ENCODE measurements at places on chromosomes 12 and 14.

DNA sequence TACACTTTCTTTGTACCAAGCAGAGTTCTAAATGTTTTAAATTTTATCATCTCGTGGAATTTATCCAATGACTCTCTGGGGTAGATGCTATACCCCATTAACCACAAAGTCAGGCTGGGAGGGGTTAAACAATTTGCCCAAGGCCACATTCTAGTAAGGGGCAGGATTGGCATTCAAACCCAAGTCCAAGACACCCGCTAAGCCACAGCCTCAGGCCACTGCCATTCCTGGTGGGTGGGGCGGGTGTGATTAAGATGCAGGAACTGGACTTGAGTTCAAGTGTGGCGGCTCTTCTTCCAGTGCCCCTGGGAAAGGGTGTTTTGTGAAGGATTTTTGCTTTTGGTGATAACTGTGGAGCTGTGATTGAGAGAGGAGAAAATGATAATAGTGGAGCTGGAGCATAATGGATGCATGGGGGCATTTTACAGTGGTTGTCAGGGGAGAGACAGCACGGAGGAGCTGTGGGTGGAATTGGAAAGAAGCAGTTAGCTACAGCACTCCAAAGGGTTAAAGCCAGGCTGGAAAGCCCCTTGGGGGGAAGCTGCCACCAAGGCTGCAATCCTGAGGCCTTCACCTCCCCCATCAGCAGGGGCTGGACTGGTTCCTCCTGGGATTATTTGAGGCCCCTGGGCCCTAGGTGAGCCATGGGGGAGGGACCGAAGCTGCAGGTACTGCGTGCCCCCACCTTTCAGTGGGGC is 1.0 kb upstream of the VRTN start:
- no peak for DNase-seq

GRCh38 chr14:94100847-94101246 is 9.7 kb upstream of the IFI27 start:
- no peak for DNase-seq

- DNase-seq, result no peak
Observed at GRCh38 chr12:113805673-113806072, 160.5 kb downstream of the RBM19 start.

GRCh38 chr12:14417715-14418114 is 52.2 kb downstream of the ATF7IP start:
- DNase-seq, result peak; percentile 22

GRCh38 chr12:30753751-30754382 is 884 bp downstream of the CAPRIN2 start:
- no peak for DNase-seq

DNA sequence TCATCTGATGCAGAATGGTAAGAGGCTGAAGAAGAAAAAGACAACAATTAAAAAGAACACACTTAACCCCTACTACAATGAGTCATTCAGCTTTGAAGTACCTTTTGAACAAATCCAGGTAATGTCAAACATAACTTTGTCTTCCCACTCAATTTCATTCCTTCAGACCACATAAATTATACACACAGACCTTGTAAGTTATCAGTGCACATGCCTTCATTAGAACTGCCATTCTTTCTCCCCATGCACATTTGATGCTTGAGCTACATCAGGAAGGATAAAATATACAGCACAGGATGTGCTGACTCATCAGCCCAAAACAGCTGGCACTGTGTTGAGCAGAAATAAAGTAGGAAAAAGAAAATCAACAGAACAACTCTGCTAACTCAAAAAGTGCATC is 246.7 kb downstream of the PAWR start:
- DNase-seq, result no peak

GRCh38 chr14:105205673-105206208 is 24.6 kb upstream of the NUDT14 start:
- no peak for DNase-seq

- no peak for DNase-seq
Observed at GRCh38 chr12:26867080-26867479, 34.1 kb upstream of the ITPR2 start.

DNA sequence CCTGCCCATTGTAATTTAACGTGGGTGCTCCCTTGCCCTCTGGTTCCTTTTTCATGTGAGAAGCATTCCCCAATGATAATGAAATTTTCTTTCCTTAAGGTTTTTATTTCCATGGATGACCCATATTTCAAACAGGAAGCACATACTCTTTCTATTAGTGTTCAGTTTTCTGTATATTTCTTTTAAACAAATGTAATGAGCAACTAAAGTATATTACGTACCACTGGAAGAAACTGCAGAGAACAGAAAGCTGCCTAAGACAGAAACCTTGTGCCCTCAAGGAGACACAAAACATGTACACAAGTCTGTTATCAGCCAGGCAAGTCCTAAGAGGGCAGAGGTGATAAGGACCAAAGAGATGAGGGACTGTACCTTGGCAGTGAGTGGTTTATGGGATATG is 414.9 kb downstream of the ETNK1 start:
- DNase-seq, result no peak

GRCh38 chr14:71555654-71556559 is 376.3 kb upstream of the RGS6 start:
- DNase-seq, result peak; percentile 42

DNA sequence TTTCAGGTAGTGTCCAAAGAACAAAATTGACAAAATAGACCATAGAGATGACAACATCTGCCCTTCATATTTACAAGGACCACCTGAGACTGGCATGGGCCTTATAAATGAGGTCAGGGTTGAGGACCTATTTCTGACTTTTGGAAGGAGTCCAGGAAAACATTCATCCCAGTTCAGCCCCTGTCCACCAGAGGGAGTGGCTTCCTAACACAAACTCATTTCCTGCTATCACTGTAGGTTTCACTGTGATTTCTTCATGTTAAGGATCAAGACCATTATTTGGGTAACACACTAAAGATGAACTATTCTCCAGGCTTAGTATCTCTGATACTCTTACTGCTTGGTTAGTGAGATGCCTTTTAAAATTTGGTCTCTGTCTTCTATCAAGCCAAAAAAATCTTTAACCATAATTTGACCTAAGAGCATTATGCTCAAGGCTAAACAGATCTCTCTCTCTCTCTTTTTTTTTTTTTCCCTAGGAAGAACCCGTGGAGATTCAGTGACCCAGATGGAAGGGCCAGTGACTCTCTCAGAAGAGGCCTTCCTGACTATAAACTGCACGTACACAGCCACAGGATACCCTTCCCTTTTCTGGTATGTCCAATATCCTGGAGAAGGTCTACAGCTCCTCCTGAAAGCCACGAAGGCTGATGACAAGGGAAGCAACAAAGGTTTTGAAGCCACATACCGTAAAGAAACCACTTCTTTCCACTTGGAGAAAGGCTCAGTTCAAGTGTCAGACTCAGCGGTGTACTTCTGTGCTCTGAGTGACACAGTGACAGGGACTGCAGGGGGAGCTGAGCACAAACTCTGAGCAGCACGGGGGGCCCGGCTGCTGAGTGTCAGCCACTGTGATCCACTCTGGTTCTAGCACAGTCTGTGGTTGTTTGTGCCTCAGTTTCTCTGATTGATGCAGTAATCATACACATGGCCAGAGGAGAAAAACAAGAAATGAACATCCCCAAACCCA is 267.6 kb upstream of the OR4E1 start:
- no peak for DNase-seq

DNA sequence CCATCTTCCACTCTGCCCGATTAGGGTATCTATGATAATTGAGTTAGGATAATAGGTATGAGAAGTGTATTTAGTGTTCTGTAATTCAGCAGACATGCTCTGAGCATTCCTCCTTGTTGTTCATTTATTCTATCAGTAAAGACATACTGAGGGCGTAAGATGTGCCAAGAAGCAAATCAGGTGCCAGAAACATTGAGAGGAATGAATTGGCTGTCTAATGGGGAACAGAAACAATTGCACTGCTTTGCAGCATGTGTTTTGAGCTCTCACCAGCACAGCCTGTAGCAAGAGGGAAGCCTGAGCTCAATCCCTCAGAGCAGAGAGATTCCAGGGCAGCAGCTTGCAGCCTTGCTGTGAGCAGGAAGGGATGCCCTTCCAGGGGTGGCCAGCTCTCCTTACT is 589.3 kb downstream of the BCL11B start:
- DNase-seq, result no peak

DNA sequence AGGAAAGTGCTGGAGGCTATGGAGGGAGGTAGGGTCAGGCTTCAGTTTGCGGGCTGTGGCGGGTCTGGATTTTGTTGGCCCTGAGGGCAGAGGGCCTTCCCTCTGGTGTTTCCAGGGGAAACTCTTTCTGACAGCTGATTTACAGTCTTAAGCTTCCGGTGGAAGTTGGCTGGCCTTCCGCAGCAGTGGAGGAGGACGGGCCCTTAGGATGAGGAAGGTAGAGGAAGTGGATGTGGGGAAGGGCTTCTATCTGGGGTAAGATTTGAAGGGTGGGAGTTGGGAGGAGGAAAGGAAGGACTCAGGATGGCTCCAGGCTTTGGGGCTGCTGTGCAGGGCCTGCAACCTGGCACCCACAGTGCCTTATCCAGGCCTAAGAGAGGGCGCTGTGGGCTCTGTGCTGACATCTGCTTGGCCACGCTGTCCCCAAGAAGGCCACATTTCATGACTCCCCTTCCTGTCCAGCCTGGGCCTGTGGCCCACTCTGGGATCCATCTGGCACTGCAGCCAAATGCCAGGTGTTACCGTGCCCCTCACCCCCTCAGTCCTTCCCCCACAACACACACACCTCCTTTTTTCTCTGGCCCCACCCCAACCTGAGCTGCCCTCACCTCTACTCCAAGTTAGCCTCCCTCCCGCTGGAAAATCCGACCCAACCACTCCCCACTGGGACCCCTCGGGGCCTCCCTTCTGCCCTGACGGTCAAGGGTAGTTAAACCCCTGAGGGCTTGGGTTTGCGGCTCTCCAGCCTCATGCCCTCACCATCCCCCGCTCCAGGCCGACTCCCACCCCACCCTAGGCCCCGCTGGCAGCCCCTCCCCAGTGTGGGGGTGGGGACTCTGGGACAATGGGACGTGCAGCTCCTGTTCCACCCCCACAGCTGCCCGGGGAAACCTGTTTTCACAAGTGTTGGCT is 7.7 kb upstream of the PPP1R13B start:
- DNase-seq, result no peak

GRCh38 chr14:32324601-32325000 is 4.5 kb upstream of the AKAP6 start:
- DNase-seq, result no peak

DNA sequence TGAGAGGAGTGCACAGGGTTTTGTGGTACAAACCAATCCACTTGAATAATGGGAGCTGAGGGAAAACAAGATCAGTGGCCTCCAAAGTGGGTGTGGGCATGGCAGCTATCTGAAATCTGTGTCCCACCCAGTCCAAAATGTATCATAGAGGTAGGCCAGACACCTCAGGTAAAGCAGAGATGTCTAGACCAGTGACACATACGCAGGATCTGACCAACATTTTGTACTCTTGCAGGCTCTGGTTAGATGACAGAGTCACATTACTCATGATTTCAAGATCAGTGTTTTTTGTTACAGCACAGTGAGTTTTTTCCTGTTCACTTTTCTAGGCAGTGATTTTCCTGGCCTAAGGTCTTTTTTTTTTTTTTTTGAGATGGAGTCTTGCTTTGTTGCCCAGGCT is 211.8 kb downstream of the PCNX1 start:
- DNase-seq, result no peak

DNA sequence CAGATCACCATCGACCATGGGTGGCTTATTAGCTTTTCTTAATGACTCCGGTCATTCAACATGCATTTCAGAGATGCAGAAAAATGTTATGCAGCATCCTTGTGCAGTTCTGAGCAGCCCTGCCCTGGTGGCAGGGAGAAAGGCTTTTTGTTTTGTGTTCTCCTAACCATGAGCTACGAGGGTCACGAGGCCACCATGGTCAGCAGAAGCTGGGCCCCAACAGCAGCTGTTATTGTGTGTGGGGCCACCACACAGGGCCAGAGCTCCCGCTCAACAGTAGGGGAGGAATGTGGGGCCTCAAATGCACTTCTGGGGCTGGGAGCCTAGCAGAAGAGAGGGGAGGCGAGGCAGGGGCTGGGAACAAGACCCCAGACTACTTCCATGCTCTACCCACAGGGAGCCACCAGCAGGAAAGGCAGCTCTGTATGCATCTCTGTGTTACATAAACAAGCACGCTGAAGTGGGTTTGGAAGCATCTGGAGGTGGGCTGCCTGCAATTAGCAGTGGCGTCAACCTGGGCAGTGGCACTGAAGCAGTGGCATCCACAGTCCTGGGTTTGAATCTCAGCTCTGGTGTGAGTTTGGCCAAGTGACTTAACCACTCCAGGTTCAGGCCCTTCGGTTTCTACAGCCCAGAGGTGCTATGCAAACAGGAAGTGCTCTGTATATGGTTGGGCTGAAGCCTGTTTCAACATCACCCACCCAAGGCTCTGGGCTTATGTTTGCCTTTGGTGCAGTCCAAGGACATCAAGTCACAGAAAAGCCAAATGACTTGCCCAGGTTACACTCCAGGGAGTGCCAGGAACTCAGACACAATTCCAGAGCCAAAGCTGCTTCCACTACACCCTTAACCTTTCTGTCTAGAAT is 16.3 kb downstream of the GLTP start:
- no peak for DNase-seq

- no peak for DNase-seq
Observed at GRCh38 chr14:84090837-84091236, 1439.1 kb upstream of the FLRT2 start.

- DNase-seq, result no peak
Observed at GRCh38 chr12:84814664-84815245, 97.8 kb downstream of the SLC6A15 start.

GRCh38 chr12:87112571-87113345 is 856.6 kb upstream of the MGAT4C start:
- DNase-seq, result no peak

- no peak for DNase-seq
Observed at GRCh38 chr12:10243818-10244520, 31.3 kb downstream of the GABARAPL1 start.

GRCh38 chr12:91240386-91241095 is 57.9 kb upstream of the DCN start:
- no peak for DNase-seq

DNA sequence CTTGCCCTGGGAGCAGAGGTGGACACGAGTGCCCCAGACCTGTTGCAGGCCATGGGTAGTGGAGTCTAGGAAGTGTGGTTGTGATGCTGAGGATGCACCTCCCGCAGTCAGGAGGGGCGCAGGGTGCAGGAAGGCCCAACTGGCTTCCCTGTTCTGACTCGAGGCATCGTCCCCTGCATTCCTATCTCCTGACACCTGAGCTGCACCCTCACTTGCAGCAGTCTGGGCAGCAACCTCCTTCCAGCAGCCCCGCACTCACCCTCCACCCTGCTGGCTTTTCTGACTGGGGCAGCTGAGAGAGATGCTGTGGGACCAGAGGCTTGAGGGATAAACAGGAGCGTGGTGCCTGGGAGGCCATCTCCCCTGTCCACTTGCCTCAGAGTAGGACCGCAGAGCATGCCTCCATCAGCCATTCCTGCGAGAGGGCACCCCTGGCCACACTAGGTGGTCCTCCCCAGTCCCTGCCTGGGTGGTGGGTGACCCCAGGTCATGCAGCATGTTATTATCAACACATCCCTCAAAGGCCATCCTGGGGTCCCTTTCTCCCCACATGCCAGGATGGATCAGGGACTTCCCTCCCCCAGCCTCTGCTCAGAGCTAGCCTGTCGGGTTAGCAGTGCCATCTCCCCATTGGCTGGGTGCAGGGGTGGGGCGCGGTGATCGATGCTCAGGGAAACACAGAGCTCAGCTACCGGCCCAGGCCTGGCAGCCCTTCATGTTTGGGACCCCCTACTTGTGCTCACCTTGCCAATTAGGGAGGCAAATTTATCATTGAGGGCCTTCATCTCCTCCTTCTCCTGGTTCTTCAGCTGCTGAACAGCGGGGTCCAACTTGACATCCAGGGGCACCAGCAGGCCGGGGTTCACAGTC is 719 bp downstream of the KRT80 start:
- no peak for DNase-seq
